ENCODE measurements at places on chromosomes 4 and X.

GRCh38 chr4:39802005-39802404 lies 104.1 kb downstream of the UBE2K start:
- no peak for DNase-seq

DNA sequence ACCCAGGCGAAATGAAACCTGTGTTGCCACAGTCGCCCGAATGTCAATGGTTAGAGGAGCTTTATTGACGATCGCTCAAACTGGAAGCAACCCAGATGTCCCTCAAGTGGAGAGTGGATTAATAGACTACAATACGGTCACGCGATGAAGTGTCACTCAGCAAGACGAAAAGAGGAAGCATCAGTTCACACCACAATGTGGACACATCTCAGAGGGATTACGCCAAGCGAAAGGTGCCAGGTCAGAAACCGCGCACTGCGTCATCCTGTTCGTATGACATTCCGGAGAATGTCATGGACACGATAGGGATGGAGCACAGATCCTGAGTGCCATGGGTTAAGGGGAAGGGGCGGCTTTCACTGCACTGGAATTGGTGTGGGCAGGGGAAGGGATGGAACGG lies 111.7 kb downstream of the HMX1 start:
- DNase-seq = no peak

GRCh38 chrX:17656035-17656418 lies 81.3 kb upstream of the SCML1 start:
- no peak for DNase-seq

DNA sequence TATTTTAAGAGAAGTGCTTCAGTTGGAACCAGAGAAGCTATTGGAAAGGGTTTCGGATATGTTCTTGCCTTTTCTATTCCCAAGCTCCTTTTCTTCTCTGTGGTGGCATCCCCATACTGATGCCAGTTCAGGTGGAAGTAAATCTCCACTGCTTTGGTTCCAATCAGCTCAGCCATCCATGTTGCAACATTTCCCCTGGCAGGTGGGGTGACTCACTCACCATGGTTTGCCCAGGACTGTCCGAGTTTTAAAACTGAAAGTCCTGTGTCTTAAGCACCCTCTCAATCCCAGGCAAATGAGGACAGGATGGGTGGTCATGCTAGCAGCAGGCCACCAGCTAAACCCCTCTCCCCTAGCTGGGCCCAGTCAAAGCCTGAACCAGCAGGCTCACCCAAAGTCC lies 15.1 kb downstream of the RAI2 start:
- DNase-seq = no peak

DNA sequence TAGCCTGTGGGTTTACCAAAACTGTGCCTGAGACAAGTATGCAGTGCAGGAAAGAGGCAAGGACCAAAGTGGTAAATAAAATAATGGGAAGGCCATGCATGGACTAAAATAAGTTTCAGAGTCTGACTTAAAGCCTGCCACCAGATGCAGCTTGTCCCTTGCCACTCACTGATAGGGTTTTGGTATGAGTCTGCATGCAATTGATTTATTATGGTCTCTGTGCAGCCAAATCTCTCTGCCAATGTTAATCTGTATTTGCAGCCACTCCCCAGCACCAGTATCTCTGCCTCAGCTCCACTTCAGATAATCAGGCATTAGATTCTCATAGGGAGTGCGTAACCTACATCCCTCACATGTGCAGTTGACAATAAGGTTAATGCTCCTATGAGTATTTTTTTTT lies 5.5 kb upstream of the FGF2 start:
- DNase-seq = no peak

- DNase-seq = no peak
These were observed 17.4 kb downstream of the COL4A5 start for GRCh38 chrX:108456971-108457477.

DNA sequence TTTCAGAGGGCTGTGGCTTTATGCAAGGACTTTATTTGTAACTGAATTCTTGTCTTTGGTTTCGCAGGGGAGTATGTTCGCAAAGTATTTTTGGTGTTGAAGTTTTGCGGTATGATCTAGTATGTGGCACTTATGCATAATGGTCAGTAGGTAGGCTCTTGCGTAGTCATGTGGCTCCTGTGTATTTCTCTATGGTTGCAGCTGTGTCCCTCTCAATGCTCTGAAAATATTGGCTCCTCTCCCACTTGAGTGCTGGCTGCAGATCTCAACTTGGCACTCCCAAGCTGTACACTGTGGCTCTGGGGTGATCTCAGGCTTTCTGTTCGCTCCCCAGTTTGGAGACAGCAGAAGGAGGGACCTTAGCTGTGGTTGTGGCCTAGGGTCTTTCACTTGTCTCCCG lies 24.8 kb downstream of the ARMCX5 start:
- no peak for DNase-seq

- DNase-seq = no peak
These were observed 54.6 kb upstream of the HHIP start for GRCh38 chr4:144591401-144591800.

All from CD4-positive, alpha-beta T cell treated with Interleukin-12 subunit alpha and Interleukin-12 subunit beta, for 1 hour (primary cell).